ENCODE measurements at places on chromosomes 3 and 15. TPM values are rescaled to one million over a fixed set of nuclear protein-coding genes. Genes with fewer than 3 reads are reported as not detected.

EAF1 gene
- 6.7 TPM for total RNA-seq

SMAD6 gene
- 16.2 TPM for total RNA-seq

TRPM1 gene
- total RNA-seq, result not detected

GNAT1 gene
- total RNA-seq, result not detected

TMEM207 gene
- not detected for total RNA-seq

Measured in Right ventricle myocardium inferior (tissue), 1 donor.